ENCODE measurements at places on chromosomes 3 and 15.

DNA sequence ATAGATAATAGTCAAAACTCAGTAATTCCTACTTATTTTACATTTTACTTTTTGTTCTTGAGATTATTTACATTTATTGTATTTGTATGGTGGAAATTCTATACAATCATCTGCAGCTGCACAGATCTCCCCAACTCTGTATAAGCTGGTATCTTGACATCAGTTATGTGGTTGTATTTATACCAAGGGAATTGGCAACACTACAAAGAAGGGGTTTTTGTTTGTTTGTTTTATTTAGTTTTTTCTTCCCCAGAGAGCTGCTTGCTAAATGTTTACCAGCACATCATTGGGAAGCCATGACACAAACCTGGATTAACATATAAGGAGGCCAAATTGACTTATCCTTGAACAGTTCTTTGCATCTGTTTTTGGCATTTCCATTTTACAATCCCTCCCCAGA is 389.2 kb upstream of the KCNMB2 start:
- DNase-seq = no peak

DNA sequence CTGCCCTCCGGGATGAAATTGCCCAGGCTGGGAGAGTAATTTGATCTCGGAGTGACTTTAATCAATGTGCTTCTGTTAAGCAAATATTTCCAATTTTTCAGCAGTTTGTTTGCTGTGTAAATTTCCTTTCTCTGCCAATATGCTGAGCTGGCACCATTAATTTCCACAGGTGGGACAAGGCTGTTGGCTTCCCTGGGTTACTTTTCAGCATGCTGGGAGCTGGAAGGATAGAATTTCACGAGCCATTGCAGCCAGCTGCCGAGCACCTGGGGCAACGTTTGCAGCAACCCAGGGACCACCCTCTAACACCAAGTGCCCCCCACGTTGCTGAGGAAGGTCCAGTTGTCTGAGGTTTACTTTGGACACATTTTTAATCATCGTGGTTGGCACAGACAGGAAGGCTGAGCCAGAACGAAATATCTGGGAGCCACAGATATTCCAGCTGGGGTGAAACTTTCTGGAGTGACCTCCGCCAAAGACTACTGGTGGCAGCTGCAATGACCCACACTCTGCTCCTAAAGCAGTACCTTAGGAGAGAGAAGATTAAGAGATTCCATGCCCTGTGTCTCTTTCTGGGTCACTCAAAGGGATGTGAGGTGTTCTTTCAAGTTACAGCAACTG is 293.3 kb upstream of the RGMA start:
- DNase-seq = no peak

GRCh38 chr15:89631902-89632264 is 23.4 kb downstream of the KIF7 start:
- DNase-seq = no peak

DNA sequence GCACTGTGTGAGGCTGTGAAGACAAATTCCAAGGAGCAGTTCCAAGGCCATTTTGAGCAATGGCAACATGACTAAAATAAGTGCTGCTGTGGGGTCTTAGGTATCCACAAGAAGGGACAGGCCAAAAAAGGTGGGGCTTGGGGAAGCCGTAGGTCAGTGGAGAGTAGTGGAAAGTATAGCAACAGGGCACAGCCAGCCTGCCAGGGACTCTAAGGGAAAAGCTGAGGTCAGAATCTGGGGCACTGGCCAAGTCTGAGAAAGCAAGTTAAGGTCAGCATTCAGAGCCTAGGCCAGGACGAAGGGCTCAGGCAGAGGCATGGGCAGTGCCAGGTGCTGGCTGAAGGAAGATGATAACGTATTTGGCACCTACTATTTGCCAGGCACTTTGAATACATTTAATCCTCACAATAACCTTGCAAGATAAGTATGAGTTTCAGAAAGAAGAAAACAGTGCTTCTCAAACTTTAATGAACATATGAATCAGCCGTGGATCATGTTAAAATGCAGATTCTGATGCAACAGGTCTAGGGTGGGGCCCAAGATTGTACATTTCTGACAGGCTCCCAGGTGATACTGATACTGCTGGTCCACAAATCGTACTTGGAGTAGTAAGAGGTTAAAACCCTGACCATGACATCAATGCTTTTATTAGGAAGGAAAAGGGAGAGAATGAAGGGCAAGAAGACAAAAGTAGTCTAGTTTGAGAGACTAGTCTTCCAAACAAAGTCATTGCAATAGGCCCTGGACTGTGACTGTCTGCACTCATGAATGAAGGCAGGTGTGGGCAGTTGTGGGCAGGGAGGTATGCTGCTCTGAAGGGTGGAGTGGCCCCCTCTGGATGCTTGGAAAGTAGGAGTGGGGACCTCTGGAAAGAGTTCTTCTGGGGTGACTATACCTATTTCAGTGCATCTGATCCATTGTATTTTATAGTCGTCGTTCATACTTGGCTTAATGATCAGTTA is 106.3 kb upstream of the ANKRD28 start:
- no peak for DNase-seq

- no peak for DNase-seq
Measured at GRCh38 chr15:75170203-75170602, 31.5 kb upstream of the C15orf39 start.

DNA sequence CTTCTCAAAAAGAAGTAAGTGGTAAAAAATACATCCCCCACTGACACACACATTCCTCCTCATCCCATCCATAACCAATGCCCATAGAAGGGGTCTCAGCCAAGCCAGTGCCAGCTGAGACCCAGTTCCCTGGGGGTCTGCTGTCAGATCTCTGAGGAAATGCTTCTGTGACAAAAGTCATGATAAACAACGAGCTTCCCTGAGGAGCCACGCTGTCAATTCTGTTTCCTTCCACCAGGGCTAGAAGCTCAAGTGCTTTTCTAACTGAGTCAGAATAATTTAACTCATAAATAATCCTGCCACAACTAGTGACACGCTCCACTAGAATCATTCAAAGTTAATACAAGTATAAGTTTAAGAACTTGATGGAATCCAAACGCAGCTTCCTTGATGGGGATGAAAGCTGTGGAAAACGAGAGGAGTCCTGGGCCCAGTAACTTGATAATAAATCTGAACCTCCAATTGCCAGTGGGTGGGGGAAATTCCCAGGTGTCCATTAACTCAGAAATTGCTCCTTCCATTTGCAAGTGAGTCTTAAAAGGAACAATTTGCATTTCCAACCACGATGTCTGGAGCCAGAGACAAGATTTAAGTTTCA is 348.7 kb upstream of the LMCD1 start:
- no peak for DNase-seq

- no peak for DNase-seq
Measured at GRCh38 chr3:56052188-56052587, 416.1 kb downstream of the ERC2 start.

DNA sequence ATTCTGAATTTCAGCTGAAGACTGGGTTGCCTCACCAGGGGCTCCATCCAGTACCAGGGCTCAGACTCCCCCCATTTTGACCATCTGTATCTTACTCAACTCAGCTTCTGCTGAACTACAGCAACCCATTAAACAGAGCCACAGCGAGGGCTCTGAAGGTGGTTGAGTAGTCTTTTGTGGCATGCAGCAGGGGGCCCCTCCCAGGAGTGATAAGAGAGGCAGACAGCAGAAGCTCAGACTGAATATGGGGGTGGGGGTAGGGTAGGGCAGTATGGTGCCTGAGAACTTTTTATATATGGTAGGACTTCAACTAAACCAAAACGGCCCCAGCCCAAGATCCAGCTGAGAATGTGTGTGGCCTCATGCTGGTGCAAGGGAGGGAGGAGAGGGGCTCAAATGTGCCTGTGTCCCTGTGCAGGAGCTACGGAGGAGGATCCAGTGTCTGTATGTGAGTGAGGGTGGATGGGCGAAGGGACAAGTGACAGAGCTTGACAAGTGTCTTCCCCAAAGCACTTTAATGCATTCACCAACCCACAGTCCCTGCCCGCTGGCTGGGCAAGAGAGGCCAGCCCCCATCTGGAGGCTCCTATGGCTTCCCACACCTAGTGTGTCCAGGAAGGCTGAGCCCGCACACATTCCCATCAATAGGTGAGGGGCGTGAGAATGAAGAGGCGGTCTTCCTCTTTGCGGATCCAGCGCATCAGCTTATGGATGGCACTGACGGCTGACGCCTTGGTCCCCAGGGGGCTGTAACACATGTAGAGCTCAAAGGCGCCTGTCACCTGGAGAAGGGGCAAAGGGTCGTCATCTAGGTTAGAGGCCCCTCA is 4.9 kb upstream of the MST1R start:
- DNase-seq = no peak

DNA sequence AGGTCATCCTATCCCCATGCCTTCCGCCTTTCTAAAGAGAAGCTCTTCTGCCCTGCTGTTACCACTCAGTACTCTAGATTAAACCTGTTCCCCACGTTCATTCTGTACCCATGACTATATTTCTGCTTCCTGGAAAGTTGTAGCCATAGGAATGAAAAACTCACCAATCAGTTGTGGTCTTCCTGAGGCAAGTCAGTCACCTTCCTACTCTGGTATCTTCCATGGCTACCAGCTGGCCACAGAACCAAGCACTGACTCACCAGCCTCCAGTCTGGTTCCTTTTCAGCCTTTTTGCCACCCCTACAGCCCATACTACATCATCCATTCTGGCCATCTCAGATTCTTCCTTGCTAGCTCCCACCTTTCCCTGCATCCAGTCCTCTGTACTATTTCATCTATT is 46.4 kb downstream of the TMEM44 start:
- DNase-seq = no peak

GRCh38 chr15:40282147-40282868 is 556 bp downstream of the ANKRD63 start:
- peak; percentile 40 for DNase-seq

DNA sequence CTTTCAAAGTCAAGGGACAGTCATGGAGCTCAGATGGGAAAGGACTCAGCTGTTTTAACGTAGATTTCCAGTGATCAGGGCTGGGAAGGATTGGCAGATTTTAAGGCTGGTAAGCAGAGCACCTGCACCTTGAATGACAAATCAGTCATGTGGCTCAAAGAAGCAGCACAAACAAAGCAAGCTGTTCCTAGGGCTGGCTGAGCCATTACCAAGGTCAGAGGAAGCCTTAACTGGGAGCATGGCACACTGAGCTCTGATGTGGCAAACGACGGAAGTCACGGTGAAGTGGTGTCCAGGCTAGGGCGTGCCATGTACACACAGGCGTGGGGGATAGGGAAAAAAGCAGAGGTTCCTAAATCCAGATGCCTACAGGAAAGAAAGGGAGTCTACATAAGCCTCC is 84.6 kb upstream of the PFN2 start:
- no peak for DNase-seq

- DNase-seq = no peak
Measured at GRCh38 chr3:127770671-127771355, 51.5 kb downstream of the MGLL start.

- DNase-seq = no peak
Measured at GRCh38 chr3:100164743-100165142, 50.4 kb upstream of the FILIP1L start.

- no peak for DNase-seq
Measured at GRCh38 chr15:98845138-98845884, 162.3 kb downstream of the PGPEP1L start.

DNA sequence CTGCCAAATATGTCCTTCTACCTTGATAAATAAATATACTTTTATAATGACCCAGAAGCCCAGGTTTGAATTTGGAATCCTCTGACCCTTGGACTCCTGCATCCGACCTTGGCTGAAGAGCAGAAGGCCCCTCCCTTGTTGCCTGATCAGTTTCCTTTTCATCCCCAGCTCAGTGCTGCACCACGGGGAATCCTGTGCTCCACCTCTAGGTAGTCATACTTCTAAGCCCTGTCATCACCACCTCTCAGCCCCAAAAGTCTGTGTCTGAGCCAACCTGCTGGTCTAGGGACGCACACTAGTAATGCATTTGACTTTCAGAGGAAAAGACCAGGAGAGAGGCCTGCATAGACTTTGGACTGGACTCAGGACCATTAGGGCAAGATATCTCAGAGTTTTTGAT is 310.6 kb downstream of the NLGN1 start:
- DNase-seq = no peak

GRCh38 chr3:134333522-134334181 is 40.6 kb downstream of the AMOTL2 start:
- no peak for DNase-seq

GRCh38 chr3:72271923-72272322 is 487.0 kb upstream of the PROK2 start:
- no peak for DNase-seq

- no peak for DNase-seq
Measured at GRCh38 chr3:75180235-75180944, 483.7 kb upstream of the FRG2C start.

DNA sequence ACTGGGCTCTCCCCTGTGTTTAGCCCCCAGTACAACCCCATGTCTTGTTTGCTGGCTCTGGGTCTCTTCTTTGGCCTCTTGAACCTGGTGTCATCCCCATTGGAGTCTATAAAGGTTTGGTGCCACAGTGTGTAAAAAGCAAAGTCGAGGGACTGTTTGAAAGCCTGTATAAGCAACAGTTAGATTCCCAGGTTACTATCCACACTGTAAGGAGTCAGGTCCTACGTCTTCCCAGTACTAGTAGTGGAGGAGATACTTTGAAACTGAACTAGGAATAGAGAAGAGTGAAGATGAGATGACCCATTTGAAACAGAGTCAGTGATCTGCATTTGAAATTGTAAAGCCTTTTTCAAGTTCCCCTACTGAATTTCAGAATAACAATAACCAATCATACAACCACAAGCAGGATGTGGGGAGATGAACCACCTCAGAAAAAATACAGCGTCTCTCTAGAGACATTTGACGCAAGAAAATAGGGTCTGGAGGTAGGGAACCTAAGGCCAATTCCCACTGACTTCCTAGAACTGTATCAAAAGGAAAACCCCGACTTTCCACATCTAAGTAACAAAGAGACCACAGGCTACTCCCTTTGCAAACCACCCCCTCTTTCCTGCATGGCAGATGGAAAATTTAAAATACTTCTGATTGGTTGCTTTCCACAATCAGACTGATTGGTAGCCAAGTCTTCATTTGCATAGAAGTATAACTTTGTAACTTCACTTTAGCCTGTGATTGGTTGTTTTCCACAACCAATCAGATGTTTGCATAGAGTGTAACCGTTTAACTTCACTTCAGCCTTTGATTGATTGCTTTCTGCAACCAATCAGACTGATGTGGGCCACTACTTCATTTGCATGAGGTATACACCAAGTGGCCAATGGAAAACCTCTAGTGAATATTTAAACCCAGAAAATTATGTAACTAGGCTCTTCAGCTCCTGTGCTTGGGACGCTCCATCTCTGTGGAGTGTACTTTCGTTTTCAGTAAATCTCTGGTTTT is 49.9 kb upstream of the NEDD4 start:
- peak; percentile 42 for DNase-seq

- DNase-seq = no peak
Measured at GRCh38 chr15:97903971-97904572, 56.4 kb upstream of the ARRDC4 start.

DNA sequence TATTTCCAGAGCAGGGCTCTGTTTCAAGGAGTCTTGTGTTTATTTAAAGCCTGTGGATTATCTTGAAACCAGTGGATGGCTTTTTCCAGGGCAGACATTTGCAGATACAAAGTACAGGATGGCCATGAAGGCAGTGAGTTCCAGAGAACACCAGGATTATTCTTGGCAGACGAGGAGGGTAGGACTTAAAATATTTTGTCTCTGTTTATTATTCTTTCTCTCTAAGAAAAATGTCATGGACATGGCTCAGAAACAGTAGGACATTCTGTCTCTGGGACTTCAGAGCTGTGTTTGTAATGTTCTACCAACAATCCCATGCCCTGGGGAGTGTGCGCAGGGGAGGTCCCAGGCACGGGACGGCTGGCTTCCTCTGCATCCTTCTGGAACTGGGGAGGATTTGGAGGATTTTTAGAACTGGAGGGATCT is 125.9 kb downstream of the ATP10A start:
- no peak for DNase-seq

- no peak for DNase-seq
Measured at GRCh38 chr15:90950676-90951075, 4.0 kb upstream of the RCCD1 start.

All from activated CD4-positive, alpha-beta T cell treated with anti-CD3 and anti-CD28 coated beads for 4 hours (primary cell).